Stimulated activated CD8-positive, alpha-beta memory T cell treated with anti-CD3 and anti-CD28 coated beads, Interleukin-7, amount 100 ng/mL, for 1 hour (primary cell): ENCODE measurements at places on chromosomes 1 and 21.

DNA sequence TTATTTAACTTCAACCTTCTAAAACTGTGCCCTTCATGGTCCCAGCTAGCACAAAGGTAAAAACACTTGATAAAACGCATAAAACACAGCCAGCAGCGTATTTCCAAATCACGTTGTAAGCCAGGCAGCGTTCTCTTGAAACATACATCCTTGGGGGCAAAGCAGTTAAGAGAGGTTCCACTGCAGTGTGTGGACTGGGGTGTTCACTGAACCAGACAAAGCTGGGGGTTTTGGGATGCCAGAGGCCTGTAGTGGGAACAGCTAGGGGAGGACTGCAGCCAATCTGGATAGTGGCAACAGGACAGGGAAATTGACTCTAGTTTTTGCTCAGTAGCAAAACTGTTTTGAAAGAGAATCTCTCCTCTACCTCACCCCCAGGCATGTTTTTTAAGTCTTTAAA lies 21.5 kb upstream of the ATP5PO start:
- no peak for DNase-seq

- no peak for DNase-seq
These were observed 3.8 kb downstream of the UTP25 start for GRCh38 chr1:209831615-209832014.

- DNase-seq, result no peak
These were observed 67.1 kb downstream of the LHX9 start for GRCh38 chr1:197984289-197984688.

GRCh38 chr1:56191369-56191768 lies 388.0 kb downstream of the PLPP3 start:
- DNase-seq, result no peak

- DNase-seq, result no peak
These were observed 480.2 kb downstream of the COL11A1 start for GRCh38 chr1:102628109-102628613.

DNA sequence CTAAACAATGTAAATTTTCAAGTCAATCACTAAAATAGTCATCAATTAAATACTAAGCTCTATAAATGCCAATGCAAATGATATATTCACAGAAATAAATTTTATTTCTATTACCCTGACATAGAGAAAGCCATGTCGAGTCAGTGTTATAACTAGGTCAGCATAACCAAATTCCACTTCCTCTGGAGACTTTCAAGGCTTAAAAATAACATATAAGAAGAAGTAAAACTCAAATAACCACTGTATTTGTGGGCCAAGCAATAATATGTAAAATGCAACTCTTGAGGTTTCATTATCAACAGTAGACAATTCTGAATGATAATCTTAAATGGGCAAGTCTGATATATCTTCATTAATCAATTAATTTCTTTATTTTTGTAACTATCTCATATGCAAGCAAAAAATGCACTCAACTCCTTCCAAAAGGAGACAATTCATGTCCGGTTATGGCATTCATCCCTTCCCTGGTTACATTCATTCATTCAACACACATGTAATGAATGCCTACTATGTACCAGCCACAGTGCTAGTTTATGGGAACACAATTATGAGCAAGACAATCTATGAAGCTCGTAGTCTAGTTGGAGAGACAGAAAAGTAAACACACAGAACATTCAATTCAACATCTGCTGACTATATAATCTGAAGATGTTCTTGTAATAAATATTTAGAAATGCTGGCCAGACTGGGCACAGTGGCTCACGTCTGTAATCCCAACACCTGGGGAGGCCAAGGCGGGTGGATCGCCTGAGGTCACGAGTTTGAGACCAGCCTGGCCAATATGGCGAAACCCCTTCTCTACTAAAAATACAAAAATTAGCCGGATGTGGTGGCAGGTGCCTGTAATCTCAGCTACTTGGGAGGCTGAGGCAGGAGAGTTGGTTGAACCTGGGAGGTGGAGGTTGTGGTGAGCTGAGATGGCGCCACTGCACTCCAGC lies 37.1 kb upstream of the CAP1 start:
- DNase-seq, result no peak

- no peak for DNase-seq
These were observed 44.3 kb upstream of the TMPRSS2 start for GRCh38 chr21:41552254-41552653.

DNA sequence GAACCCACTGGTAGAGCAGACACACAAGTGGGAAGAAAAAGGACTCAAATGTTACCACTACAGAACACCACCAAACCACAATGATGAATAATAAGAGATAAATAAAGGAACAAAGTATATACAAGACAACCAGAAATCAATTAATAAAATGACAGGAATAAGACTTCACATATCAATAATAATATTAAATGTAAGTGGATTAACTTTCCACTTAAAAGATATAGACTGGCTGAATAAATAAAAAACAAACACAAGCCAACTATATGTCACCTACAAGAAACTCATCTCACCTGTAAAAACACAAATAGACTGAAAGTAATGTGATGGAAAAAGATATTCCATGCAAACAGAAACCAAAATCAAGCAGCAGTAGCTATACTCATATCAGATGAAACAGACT lies 6.9 kb upstream of the CLIC6 start:
- DNase-seq, result no peak

DNA sequence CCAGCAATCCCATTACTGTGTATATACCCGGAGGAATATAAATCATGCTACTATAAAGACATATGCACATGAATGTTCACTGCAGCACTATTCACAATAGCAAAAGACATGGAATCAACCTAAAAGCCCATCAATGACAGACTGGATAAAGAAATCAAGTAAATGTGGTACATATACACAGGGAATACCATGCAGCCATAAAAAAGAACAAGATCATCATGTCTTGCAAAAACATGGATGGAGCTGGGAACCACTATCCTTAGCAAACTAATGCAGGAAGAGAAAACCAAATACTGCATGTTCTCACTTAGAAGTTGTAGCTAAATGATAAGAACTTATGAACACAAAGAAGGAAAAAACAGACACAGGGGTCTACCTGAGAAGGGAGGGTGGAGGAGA lies 6.4 kb upstream of the ANGPTL3 start:
- no peak for DNase-seq

DNA sequence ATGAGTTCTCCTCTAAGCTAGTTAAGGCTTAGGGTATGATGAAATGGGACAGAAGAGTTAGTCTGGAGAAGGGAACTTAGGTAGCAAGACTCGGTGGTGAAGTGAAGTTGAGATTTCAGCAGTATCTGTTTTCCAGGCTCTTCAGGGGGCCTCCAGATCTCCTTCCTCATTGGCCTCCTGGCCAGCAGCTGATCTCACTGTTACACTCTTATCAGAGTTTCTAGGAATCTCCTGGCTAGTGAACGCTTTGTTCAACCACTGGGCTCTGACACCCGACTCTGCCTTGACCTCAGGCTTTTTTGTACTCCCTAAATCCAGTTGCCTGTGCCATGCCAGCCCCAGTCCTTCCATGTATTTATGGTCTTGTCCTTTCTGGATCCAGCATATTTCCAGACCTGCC lies 311.0 kb downstream of the ASTN1 start:
- DNase-seq, result no peak

GRCh38 chr1:22545141-22545540 lies 18.1 kb upstream of the EPHA8 start:
- DNase-seq, result no peak

DNA sequence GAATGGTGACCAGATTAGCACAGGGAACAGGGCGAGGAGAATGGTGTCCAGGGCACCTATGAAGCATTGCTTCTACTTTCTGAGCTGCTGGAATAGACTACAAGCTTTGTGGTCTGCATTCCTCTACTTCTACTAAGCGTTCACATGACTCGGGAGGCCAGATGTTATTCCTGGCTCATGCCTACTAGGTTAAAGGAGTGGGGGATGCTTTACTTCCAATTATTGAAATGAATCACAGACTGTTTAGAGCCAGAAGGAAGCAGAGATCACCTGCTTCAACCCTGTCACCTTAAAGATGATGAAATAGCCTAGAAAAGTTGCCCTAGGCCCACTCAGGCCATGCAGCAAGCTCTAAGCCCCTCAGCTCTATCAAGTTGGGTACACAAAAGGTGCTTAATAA lies 633.5 kb downstream of the KIF26B start:
- DNase-seq, result no peak

GRCh38 chr1:30930631-30931173 lies 22.1 kb upstream of the SDC3 start:
- DNase-seq, result no peak

DNA sequence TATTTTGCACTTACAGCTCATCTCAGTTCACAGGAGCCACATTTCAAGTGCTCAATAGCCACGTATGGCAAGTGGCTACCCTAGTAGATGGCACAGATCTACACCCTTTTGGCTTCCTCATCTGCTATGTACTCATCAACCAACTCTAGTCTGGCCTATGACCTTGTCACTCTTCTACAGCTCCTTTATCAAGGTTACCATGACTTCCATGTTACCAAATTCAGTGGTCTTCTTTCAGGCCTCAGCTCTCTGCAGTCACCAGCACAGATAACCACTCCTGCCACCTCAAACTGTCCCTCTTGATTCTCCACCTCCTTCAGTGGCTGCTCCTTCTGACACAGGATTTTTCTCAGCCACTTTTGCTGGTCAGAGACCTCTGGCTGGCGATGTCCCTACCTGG lies 11.7 kb upstream of the USP48 start:
- DNase-seq, result no peak

- no peak for DNase-seq
These were observed 1.7 kb downstream of the H3-3A start for GRCh38 chr1:226063977-226064815.

DNA sequence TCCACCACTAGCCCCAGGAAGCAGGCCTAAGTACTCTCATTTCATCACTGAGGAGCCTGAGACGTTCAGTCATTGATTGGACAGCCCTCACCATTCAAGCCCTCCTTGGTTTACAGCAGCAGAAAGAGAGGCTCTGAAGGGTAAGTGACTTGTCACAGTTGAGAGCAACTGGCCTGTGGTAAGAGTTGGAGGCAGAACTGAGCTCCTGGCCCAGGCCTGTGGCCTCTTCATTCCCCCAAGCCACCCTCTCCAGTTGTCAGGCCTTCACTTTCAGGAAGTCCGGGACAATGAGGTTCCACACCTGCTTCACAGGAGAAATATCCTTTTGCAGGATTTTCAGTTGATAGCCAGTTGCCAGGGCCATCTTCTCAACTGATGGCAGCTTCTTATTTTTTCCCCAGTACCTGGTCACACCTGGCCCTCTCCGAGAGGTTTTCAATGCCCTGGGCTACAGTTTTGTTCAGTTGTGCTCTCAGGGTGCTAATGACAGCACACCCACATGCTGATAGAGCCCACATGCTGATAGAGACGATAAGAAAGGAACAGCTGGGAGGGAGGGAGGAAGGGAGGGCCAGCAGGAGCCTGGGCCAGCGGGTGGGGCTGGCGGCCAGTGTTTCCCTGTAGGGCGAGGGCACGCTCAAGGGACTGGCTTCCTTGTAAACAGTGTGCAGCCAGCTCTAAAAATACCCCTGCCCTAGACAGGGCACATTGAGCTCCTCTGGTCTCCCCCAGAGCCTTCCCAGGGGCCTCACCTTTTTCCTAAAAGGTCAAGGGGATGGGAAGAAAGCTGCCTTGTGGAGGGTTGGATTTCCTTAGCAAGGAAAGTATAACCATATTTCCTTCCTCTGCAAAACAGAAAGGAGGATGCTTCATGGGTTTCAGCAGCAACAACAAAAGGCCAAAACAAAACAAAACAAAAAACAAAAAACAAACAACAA lies 112.7 kb upstream of the JUN start:
- no peak for DNase-seq

DNA sequence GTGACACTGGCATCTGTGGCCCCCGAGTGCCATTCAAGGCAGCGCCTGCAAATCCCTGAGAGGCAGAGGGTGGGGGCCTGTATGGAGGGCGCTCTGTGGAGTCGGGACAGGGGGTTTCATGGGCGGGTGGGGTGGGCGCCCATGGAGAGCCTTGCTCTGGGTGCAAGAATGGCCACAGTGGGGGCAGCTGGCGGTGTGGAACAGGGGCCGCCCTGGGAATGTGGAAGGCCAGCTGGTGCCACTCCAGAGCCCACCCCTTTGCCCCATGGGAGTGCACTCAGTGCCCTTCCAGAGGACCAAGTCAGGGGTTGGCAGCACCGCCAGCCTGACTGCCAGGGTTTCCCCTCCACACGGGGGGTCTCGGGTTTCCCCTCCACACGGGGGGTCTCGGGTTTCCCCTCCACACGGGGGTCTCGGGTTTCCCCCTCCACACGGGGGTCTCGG lies 55.0 kb upstream of the TRAPPC10 start:
- no peak for DNase-seq

DNA sequence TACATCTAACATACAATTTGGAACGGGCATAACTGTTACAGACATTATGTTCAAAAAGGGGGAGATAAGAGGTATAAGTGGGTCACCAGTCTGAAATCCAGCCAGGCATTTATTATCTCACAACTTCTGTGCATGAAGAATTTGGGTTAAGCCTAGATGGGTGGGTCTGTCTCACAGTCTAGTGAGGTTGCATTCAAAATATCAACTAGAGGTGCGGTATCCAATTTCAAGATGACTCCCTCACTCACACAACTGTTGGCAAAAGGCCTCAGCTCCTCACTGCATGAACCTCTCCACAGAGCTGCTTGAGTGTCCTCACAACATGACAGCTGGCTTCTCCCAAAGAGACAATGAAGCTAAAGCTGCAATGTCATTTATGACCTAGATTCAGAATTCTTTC lies 4.7 kb downstream of the AUNIP start:
- DNase-seq, result no peak

- no peak for DNase-seq
These were observed 31.8 kb upstream of the FBXO28 start for GRCh38 chr1:224082146-224082545.
